ENCODE measurements at places on chromosomes 7 and 10.

- no peak for DNase-seq
Measured at GRCh38 chr7:136677471-136678365, 190.7 kb upstream of the CHRM2 start.

- DNase-seq, result no peak
Measured at GRCh38 chr7:7178906-7179305, 3.4 kb upstream of the C1GALT1 start.

GRCh38 chr10:105161149-105161548 lies 520.1 kb downstream of the SORCS3 start:
- DNase-seq, result no peak

DNA sequence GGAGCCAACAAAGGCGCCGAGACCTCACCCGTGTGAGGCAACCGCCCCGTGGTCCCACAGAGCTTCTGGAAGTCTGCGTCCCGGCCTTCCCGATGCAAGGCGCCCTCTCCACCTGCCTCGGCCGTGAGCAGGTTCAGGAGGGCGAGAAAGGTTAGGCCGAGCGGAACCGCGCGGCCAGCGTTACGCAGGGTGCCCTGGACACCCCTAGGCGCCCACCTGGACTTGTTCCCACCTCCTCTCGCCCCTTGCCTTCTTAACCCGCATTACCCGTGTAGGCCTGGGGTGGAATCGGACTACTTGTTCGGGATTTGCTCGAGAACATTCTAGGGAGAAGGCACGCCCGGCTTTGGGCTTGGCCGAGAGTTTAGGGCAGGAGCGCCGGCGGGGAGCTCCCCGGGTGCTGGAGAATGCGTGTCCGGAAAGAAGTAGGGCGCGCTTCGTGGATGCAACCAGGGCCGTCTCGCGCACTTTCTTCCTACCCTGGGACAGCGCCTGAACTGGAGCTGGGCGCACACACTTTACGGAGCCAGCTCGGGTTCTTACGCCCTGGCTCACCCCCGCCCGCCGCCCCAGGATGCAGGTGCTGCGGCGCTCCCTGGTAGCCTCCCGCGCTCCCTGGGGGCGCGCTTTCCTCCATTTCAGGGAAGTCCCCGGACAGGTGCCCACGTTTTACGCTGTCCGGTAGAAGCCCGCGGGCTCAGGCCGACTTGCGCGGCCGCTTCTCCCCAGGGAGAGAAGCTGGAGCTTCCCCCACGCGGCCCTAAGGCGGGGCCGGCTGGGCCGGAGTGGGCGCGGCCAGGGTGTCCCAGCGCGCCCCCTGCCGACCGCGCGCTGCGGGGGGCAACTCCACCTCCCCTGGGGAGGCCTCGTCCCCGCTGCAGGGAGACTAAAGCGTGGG lies 74.5 kb downstream of the INSIG1 start:
- no peak for DNase-seq

- no peak for DNase-seq
Measured at GRCh38 chr7:88299126-88299525, 7.6 kb downstream of the STEAP4 start.

DNA sequence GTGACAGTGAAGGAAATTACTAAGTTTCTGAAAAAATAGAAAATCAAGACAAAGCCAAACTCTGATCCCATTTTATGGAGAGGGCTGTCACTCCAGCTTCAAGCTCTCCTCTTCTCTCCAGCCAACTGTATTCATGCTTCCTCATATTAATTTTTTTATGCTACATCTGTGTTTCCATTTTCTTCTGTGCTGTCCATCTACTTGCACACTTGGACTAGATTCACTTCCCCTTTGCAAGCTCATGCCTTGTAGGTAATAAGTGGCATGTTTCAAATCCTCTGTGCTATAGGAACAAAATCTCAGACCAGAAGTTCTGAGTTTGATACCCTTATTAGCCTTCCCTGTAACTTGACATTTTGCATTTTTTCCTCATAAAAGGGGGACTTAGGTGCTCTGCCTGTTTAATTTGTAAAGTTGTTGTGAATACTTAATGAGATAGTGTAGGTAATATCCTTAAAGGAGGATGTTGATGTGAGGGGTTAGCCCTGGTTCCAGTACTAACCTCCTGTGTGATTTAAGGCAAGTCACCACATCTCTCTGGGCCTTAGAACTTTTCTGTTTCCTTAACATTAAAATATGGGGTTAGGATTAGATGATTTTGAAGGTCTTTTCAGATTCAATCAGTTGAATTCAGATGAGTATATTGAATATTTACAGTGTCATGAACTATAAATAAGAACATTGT lies 358.8 kb downstream of the BBS9 start:
- no peak for DNase-seq

- DNase-seq, result no peak
Measured at GRCh38 chr10:79413196-79413595, 32.2 kb downstream of the ZCCHC24 start.

GRCh38 chr7:110604885-110605284 lies 486.0 kb upstream of the LRRN3 start:
- no peak for DNase-seq

GRCh38 chr10:102517553-102517952 lies 13.8 kb downstream of the SUFU start:
- no peak for DNase-seq

DNA sequence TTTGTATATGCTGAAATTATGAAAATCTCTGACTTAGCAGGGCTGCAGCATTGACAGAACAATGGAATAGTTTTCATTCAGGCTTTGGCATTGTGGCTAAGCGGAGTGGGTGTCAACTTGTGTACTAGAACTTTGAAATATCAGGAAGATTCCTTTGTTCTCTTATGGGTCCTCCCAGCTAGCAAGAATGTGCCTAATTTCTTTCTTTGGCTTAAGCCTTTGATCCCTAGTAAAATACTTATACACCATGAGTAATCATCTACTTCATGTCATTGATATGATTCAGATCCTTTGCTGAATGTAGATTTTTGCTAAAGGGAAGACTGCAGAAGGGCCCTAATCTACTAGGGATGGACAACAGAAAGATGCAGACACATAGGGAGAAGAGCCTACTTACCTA lies 6.2 kb downstream of the AVL9 start:
- no peak for DNase-seq

DNA sequence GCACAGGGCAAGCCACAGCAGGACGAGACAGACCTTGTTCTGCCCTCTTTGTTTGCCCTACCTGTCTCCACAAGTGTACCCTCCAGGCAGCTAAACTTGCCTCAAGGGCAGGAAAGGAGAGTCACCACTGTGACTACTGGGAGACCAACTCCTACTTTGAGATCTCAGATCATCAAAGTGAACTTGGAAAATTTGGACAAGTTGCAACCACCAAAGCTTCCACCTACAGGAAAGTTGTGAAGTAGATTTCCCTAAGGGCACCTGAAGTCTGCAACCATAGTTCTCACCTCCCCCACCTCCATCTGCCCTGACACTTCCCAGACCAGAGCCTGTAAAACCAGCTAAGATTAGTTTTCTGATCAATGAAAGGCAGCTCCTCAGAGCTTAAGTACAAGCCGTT lies 2.5 kb upstream of the WDR91 start:
- no peak for DNase-seq

DNA sequence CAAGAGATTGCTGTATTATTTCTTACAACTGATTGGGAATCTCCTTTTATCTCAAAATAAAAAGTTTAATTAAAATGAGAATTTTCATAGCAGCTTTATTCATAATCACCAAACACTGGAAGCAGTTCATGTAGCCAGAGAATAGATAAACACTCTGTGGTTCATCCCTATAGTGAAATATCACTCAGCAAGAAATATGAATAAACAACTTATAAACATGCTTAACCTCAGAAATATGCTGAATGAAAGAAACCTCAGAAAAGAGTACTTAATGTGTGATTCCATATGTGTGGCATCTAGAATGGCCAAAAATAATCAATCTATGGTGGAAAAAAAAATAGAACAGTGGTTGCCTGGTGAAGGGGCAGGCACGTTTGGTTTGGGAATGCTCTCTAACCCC lies 33.3 kb downstream of the MYO1G start:
- DNase-seq, result no peak

GRCh38 chr10:31720546-31720945 lies 208.1 kb downstream of the ARHGAP12 start:
- DNase-seq, result no peak

DNA sequence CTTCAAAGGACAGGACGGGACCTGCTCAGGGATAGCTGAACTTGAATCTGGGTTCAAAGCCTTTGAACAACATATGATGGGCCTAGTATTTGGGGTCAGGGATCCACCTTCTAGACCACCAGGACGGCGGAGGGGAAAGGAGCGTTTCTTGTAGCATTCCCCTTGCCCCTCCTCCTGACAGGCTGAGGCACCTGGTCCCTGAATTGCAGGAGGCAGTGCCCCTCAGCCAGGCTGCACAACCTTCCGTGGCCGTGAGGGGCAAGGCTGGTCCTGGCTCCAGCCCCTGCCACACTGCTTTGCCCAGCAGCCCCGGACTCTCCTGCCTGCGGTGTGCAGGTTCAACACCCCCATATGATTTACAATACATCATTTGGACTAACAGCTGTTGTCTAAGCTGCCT lies 58.1 kb downstream of the INSIG1 start:
- DNase-seq, result no peak

DNA sequence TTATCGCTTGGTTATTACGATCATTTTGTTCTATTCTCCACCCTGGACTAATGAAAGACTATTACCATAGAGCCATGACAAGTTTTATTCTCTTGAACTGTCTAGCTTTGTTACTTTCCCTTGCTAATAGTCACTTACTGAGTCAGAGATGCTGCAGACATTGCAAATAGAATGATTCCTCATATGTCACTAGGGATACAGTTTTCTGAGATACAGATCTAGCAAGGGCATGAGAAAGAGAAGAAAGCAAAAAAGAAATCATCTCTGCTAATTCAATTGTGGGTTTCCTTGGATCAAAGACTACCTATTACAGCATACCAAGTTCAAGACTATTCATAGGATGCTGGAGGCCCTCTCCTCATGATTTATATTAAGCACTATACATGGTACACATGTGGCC lies 204.3 kb downstream of the MBL2 start:
- no peak for DNase-seq

GRCh38 chr10:10714327-10714726 lies 303.3 kb upstream of the CELF2 start:
- no peak for DNase-seq

DNA sequence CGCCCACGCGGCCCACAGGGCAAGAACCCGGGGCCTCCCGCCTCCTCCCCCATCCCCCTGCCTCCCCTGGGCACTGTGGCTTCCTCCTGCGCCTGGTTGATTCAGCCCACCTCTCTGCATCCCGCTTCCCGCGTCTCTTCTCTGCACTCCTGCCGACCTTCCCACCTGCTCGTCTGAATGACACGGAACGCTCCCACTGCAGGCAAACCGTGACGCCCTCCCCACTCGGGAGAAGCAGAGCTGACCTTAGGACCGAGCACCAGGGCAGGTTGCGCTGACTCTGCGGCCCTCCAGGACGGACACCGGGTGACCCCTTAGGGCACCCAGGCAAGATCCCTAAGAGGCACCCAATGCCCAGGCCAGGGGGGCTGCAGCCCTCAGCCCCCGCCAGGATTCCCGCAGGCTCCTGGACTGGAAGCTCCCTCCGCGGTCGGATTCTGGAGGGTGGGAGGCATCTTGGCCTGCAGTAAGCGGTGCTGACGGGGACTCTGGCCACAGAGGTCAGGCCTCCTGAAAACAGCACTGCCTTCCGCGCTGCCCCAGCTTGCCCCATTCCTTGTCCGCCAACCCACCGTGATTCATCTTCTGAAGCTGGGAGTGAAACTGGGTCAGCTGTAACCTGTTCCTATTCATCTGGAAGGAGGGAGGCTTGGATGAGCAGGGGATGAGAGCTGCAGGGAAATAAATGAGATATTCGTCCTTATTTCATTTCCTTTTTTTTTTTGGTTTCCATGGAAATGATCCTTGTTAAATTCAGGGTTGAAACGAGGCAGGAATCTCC lies 990 bp downstream of the CALML3 start:
- no peak for DNase-seq

DNA sequence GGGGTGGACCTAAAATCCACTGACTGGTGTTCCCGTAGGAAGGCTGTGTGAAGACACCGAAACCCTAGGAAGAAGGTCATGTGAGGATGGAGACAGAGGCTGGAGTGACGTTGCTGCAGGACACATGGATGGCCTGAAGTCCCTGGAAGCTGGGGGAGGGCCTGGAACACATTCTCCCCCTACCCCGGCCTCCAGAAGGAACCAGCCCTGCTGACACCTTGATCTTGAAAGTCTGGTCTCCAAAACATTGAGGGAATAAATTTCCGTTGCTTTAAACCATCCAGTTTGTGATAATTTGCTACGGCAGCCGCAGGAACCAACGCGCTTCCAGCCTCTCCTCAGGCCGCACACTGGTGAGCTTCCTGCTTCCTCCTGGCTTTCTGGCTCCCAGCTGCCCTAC lies 288.2 kb downstream of the GLRX3 start:
- no peak for DNase-seq

- no peak for DNase-seq
Measured at GRCh38 chr10:125560947-125561346, 122.0 kb downstream of the TEX36 start.

DNA sequence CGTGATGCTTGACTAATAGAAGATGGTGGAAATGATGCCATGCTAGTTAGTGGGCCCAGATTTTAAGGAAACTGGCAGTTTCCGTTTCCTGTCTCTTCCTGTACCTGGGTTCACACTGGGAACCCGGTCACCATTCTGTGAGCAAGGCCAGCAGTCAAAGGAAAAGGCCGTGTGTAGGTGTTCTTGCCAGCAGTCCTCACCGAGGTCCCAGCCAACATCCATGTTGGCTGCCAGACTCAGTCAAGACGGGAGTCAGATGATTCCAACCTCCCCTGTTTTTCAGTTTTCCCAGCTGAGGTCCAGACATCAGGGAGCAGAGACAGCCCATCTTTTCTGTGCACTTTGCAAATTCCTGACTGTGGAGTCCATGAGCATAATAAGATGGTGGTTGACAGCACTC lies 15.2 kb upstream of the PILRB start:
- no peak for DNase-seq

- DNase-seq, result no peak
Measured at GRCh38 chr7:10770176-10770575, 203.5 kb upstream of the PHF14 start.

GRCh38 chr10:91983416-91983815 lies 59.8 kb downstream of the BTAF1 start:
- no peak for DNase-seq

DNA sequence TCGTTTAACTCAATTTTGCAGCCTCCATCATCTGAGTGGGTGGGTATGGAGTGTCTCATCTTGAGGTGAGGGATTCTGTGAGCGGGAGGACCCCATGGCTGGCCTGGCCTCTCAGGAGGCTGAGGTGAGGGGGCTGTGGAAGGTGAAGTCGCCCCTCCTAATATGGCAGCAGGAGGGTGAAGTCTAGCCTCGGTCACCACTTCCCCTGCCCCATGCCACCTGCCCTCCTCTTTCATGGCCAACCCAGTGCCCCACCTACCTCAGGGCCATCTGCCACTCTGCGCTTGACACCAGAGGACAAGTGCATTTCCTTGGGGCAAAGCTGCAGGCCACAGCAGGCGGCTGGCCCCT lies 8.7 kb downstream of the RASGEF1A start:
- no peak for DNase-seq

DNA sequence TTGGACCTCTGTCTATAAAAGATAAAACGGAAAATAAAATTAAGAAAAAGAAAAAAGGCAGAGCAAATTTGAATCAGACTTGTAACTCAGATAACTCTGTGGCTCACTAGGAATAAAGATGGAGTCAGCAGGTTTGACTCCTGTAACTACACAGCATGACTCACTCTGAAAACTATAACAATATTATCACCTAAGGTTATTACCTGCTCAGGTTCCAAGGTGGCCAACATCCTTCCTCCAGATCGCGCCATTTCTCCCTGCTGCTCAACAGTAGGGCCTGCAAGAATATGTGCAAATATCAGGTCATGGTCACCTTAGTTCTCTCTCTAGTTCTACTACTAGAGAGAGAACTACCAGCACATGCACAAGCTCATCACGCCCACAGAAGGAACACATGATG lies 30.0 kb downstream of the ALDH18A1 start:
- no peak for DNase-seq
